ENCODE measurements at places on chromosomes 1 and 21. TPM values are rescaled to one million over a fixed set of nuclear protein-coding genes. Genes with fewer than 3 reads are reported as not detected.
A peak's percentile ranks its signal among the peaks of the same experiment; 100 is the strongest.

DNA sequence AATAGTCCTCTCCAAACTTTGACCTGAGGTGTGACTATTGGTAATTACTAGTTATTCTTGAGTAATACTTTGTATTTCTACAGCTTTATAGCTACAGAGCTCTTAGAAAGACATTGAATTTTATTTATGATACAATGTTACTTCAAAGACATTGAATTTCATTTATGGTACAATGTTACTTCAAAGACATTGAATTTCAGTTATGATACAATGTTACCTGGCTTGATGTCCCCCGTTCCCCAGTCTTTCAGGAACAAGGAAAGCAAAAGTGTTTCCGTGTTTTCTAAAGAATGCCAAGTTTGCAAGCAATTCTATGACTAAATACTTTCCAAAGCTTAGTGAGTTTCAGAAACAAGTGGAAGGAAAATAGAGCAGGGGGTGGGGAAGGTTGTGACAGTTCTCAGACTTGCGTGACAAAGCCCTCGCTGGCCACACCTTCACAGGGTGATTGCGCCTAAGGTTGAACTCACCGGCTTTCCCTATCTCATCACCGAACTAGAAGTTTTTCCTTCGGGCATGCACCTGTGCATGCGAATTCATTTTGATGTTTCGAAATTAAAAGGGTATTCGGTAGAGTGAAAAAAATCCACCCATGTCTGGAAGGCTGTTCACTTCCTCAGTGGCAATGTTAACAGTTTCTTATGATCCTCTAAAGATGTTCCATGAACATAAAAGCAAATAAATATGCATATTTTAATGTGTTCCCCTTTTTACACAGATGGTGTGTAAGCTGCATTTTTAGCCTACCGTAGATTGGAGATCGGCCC is 909 bp upstream of the PAXBP1 start:
- DNase-seq, result no peak

- DNase-seq, result no peak
These were observed 126.3 kb downstream of the PTPN14 start for GRCh38 chr1:214425101-214425500.

- DNase-seq, result no peak
These were observed 177.6 kb downstream of the RASAL2 start for GRCh38 chr1:178271471-178271870.

DNA sequence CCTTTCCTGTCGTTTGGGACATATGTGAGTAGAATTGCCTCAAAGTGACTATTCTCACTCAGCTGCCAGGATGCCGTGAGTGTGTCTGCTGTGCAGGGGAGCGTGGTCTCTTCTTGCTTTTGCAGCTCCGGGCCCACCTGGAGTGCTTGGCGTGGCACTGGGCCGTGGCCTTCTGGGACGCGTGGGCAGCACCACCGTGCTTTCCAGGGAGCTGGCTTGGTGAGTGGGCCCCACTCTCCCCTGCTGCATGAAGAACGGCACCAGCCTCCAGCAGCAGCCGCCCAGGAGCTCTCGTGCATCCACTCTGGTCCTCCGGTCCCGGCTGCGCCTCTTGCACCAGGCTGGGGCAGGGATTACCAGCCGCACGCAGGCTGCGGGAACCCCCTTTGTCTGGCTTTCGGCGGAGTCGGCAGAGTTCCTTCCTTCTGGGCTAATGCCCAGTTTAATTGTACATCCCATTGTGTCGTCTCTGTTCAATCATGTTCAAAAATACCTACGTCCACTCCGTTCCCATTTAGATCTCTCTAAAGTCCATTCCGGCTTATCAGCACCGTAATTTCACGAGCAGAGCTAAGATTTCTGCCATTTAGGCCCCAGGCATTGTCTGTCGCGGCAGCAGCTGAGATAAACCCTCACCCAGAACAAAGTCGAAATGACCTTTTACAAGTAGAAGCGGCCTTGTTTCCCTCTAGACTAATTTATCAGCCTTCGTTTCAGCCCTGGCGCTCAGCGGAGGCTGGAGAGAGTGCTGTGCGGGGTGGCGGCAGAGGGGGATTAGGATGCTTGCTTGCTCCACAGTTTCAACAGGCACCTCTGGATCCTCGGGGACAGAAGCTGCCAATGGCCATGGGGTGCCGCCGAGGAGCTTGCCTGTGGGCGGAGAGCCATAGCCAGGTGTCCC is 129.6 kb downstream of the PRDM16 start:
- no peak for DNase-seq

The RXFP4 gene
- total RNA-seq, result not detected

The EVA1C gene
- total RNA-seq, result not detected

The CASZ1 gene
- 5.9 TPM for total RNA-seq

- DNase-seq, result no peak
These were observed 19.9 kb downstream of the SETD4 start for GRCh38 chr21:36040389-36040788.

The LDLRAP1 gene
- total RNA-seq, result 14.5 TPM

The CSMD2 gene
- 0.33 TPM for total RNA-seq

The SLC45A3 gene
- total RNA-seq, result 10.2 TPM

The E2F2 gene
- 2.6 TPM for total RNA-seq

- DNase-seq, result peak; percentile 78
These were observed 3.7 kb downstream of the PGBD5 start for GRCh38 chr1:230422221-230422981.

GRCh38 chr1:199723250-199723956 is 304.1 kb upstream of the NR5A2 start:
- DNase-seq, result no peak

GRCh38 chr1:38076038-38076437 is 29.4 kb upstream of the POU3F1 start:
- DNase-seq, result peak; percentile 93

The RHD gene
- total RNA-seq, result not detected

GRCh38 chr1:206635978-206636345 is 626 bp downstream of the DYRK3 start:
- no peak for DNase-seq

GRCh38 chr1:96995351-96995750 is 273.8 kb downstream of the PTBP2 start:
- no peak for DNase-seq

The APOBEC4 gene
- total RNA-seq, result not detected
